ENCODE measurements at places on chromosomes 7 and 10. TPM values are rescaled to one million over a fixed set of nuclear protein-coding genes. Genes with fewer than 3 reads are reported as not detected.

Gene CASP7
- 2.3 TPM for polyA plus RNA-seq

Gene SLC29A4
- 15.1 TPM for polyA plus RNA-seq

Gene SFMBT2
- 2.9 TPM for polyA plus RNA-seq

Gene GIMAP6
- polyA plus RNA-seq = not detected

Gene SFRP5
- 8.6 TPM for polyA plus RNA-seq

Gene DDX56
- polyA plus RNA-seq = 82.0 TPM

Gene BAG3
- polyA plus RNA-seq = 3.5 TPM

Gene MKX
- 0.52 TPM for polyA plus RNA-seq

Gene RPEL1
- polyA plus RNA-seq = 0.13 TPM

Gene NPVF
- not detected for polyA plus RNA-seq

Gene MICALL2
- polyA plus RNA-seq = 5.3 TPM

Gene KIF11
- polyA plus RNA-seq = 5.9 TPM

Gene NEUROD6
- not detected for polyA plus RNA-seq

Gene ZNF783
- 8.2 TPM for polyA plus RNA-seq

Gene LFNG
- 53.0 TPM for polyA plus RNA-seq

Gene ADIRF
- not detected for polyA plus RNA-seq

Gene CNPY1
- not detected for polyA plus RNA-seq

Gene ST8SIA6
- 0.50 TPM for polyA plus RNA-seq

Gene SEMA3D
- polyA plus RNA-seq = 1.6 TPM

All from H1 (cell line).